ENCODE measurements at places on chromosomes 7 and 10.

DNA sequence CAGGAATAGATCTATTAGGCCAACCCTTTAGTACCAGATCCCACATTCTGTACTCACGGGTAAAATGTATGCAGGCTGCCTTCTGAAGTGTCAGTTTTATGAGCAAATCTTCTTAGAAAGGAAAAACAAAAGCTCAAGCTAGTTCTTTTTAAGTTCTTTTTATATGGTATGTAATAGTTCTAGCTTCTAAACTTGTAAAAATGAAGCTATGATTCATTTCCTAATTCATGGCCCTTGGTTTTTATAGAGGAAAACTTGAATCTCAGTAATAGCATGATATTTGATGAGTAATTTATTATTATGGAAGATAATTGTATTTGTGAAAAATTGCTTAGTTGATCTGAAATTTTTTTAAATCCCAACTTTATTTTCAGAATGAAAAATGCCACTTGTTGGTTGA lies 54.3 kb downstream of the SLK start:
- DNase-seq: no peak

- no peak for DNase-seq
These were observed 830 bp downstream of the RAB18 start for GRCh38 chr10:27504808-27505460.

GRCh38 chr7:33336820-33337219 lies 207.5 kb downstream of the BBS9 start:
- DNase-seq: no peak

DNA sequence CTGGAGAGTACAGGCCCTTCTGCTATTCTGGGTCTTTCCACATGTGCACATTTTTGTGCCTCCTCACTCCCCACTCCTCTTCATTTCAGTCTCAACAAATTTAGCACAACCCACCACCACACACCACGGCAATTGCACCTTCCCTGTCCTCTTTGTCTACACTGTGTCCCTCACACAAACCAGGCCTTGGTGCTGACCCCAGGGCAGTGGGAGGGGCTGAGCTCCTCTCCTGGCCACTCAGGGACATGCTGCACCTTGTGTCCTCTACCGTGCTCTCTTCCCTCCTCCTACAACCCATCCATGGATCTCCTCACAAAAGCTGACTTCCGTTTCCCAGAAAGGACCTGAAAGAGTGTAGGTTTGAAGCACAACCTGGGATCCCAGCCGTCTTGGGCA lies 90.9 kb upstream of the IKZF1 start:
- DNase-seq: no peak

DNA sequence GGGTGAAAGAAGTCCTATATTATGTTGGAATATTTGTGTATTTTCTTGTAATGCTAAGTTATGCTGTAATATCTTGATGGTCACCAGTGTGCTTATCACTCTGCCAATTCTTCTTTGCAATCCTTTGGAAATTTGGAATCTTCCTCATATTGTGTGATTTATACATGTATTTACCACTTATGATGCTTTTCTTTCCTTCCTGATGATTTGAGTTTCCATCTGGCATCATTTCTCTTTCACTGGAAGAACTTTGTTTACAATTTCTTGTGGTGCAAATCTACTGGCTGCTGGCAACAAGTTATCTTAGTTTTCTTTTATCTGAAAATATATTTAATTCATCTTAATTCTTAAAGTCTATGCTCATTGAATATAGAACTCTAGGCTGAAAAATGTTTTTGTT lies 29.2 kb downstream of the CFAP69 start:
- no peak for DNase-seq

GRCh38 chr10:112526139-112526538 lies 79.1 kb downstream of the VTI1A start:
- no peak for DNase-seq

DNA sequence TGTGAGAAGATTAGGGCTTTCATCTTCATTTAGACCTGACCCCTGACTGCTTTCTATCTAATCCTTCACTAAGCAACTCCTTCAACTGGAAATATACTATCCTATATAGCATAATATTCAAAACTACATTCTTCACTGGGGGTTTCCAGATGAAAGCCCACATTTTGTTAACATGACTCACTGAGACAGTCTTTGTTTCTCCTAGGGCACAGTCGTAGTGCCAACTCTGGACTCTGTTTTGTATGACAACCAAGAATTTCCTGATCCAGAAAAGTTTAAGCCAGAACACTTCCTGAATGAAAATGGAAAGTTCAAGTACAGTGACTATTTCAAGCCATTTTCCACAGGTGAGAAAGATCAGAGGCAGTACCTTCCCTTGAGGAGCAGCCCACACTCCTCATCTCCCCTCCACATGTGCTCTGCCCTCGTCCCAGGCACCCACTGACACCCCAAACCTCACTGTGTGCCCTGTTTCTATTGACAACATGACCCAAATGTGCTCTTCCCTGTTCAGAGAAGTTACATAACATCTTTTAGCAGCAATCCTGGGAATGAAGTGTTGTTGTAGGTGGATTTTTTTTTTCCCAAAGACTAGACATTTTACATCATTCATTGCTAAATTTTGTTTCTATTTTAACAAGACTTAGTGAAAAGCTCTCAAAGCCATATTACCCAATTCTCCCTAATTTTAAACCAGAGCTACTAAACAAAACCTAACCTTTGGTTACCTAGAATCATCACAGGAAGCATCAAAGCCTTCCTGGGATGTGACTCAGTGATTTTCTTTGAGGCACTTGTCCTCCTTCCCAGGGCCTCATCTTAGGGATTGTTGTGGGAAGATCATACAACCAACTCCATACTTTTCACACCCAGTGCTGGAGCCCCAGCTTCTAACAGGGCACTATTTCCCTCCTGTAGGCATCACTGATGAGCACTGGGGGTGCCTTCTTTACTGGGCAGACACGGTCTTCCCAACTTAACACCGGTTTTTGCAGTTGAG lies 10.7 kb downstream of the CYP2E1 start:
- no peak for DNase-seq

- DNase-seq: no peak
These were observed 5.2 kb downstream of the TACR2 start for GRCh38 chr10:69411476-69411875.

- DNase-seq: no peak
These were observed 93.8 kb upstream of the MTPN start for GRCh38 chr7:136070736-136071505.

- no peak for DNase-seq
These were observed 46.8 kb downstream of the MAPK8 start for GRCh38 chr10:48353246-48353645.

GRCh38 chr7:49850921-49851613 lies 77.6 kb downstream of the VWC2 start:
- DNase-seq: no peak

- no peak for DNase-seq
These were observed 466 bp upstream of the DNAJB12 start for GRCh38 chr10:72355214-72355555.

GRCh38 chr10:61385231-61386001 lies 67.8 kb downstream of the TMEM26 start:
- DNase-seq: no peak

DNA sequence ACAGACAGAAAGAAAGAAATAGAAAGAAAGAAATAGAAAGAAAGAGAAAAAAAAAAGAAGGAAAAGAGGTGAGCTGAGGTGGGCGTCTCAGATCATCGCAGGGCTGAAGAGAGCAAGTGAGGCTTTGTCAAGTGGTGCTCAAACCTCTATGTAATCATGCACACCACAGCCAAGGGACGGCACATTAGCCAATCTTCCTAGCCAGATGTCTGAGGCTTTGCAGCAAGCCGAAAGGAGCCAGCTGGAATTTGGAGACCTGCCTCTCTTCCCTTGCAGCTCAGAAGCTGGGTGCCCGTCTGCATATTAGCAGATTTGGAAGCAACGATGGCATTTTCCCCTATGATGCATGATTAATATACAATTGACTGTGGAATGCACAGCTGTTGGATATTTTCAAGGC lies 52.5 kb downstream of the ADRA2A start:
- DNase-seq: no peak
